ENCODE measurements at places on chromosomes 12 and 14.

DNA sequence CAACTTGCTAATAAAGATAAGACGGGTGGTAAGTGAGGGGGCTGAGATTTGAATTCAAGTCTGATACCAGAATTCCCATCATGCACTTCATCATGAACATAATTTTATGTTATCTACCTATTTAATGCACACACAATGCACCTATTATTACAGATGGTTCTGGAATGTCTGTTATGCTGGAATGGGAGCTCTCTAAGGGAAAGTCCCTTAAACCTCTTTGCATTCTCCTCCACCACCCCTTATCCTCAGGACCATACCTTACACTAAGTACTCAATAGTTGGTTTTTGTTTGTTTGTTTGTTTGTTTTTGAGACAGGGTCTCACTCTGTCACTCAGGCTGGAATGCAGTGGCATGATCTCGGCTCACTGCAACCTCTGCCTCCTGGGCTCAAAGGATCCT lies 7.0 kb upstream of the MSI1 start:
- DNase-seq, result no peak

- no peak for DNase-seq
These were observed 2.9 kb upstream of the FLRT2 start for GRCh38 chr14:85527006-85527405.

DNA sequence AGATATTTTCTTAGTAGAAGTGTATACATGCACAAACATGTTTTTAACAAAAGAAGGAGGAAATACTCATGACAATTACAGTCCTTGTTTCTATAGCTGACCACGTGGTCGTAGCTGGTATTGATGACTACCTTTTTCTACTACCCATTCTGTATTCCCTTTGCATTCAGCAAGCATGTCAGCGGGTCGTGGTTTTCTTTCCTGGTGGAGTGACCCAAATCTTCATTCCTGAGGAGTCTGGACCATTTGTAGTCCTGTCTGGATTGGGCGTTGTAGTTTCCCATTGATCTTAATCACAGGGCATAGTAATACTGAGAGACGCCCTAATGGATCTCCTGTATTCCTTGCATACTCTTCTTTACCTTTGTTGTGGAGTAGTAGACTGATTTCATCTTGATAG lies 472.1 kb upstream of the RGS6 start:
- DNase-seq, result no peak

DNA sequence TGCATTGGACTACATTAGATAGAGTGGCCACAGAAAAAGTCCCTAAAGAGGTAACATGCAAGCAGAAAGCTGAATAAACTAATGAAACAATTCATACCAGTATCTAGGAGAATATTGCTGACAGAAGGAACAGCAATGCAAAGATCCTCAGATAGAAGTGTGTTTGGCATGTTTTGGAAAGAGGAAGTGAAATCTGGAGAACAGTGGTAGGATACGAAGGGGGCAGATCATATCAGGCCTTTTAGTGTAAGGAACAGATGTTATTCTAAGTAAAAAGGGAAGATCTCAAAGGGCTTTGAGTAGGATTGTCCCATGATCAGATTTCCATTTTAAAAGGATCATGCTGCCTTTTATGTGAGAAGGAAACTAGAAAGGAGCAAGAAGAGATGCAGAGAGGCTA lies 342.9 kb downstream of the PAWR start:
- no peak for DNase-seq

DNA sequence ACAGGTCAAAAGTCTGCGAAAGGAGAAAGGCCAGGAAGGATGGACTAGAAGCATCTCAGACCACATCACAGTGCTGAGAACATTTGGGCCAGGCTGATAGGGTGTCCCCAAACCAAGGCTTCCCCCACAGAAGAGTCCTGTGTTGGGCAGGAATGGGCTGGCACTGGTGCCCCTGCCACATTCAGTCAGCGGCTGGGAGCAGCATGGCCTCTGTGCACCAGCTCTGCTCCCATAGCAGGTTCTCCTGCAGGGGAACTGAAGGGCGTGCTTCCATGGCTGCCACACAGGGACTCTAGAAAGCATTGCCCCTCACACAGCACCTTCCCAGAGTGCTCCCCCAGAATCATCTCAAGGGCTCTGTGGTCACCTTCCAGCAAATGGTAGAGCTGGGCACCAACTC lies 17.5 kb downstream of the EVL start:
- no peak for DNase-seq

GRCh38 chr12:46830731-46831334 lies 5.0 kb upstream of the SLC38A4 start:
- DNase-seq, result no peak
